PC-3 (cell line): ENCODE measurements at places on chromosomes 4 and X.
A peak's percentile ranks its signal among the peaks of the same experiment; 100 is the strongest.

DNA sequence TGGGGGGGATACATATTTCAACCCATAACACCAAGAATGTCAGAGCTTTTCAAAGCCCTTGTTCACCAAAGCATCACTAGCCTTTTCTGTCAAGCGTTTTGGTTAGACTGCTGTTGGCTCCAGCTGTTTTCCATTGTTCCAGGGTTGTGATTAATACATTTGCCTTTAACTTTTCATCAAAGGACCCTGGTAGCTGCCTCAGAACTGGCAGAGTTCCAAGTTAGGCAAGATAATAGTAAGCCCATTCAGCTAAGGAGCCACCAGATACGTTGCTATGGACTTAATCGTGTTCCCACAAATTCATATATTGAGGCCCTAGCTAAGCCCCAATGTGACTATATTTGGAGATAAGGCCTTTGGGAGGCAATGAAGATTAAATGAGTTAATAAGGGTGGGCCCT is 37.1 kb downstream of the ENOPH1 start:
- no peak for DNase-seq
- H3K4me1 ChIP-seq, result no peaks in the 10 kb centered on the region
- H3K36me3 ChIP-seq, result peaks cover 5% of the 10 kb centered on the region
- no peaks in the 10 kb centered on the region for H3K27me3 ChIP-seq
- no peak overlapping the region for H3K27ac ChIP-seq

GRCh38 chrX:19627533-19627932 is 112.2 kb upstream of the MAP3K15 start:
- no peaks in the 10 kb centered on the region for H3K27me3 ChIP-seq
- H3K4me1 ChIP-seq, result peaks cover 48% of the 10 kb centered on the region
- no peaks in the 10 kb centered on the region for H3K36me3 ChIP-seq
- no peak overlapping the region for H3K4me3 ChIP-seq

GRCh38 chrX:9906919-9907318 is 60.2 kb upstream of the CLDN34 start:
- H3K4me3 ChIP-seq, result peak overlapping the region; percentile 63
- DNase-seq, result peak; percentile 90
- H3K36me3 ChIP-seq, result no peaks in the 10 kb centered on the region
- peak overlapping the region; percentile 98 for H3K27ac ChIP-seq
- H3K27me3 ChIP-seq, result no peaks in the 10 kb centered on the region

DNA sequence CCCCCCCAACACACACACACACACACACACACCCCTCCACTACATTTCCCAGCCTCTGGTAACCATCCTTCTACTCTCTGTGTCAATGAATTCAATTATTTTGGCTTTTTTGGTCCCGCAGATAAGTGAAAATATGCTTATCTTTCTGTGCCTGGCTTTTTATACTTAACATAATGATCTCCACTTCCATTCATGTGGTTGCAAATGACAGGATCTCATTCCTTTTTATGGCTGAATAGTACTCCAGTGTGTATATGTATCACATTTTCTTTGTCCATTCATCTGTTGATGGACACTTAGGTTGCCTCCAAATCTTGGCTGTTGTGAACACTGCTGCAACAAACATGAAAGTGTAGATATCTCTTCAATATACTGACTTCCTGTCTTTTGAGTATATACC is 59.8 kb downstream of the PDLIM5 start:
- H3K27me3 ChIP-seq, result no peaks in the 10 kb centered on the region
- H3K36me3 ChIP-seq, result peaks cover 3% of the 10 kb centered on the region; the same call in 1 of the 2 replicates
- H3K27ac ChIP-seq, result no peak overlapping the region
- H3K4me3 ChIP-seq, result no peak overlapping the region

DNA sequence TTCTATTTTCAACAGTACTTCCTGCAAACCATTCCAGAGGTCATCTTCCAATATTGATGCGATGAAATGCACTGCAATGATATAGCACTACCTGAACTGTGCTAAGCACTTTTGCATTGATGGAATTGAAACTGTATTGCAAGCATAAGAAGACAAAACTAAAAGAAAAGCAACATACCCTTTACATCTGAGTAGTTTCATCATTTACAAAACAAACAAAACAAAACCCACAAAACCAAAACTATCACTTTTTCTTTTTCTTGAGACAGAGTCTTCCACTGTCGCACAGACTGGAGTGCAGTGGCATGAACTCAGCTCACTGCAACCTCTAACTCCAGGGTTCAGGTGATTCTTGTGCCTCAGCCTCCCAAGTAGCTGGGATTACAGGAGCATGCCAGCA is 120.1 kb upstream of the NAP1L5 start:
- no peaks in the 10 kb centered on the region for H3K36me3 ChIP-seq
- H3K4me3 ChIP-seq, result no peak overlapping the region
- no peak overlapping the region for H3K27ac ChIP-seq
- H3K4me1 ChIP-seq, result peaks cover 36% of the 10 kb centered on the region

GRCh38 chrX:118824173-118824730 is 628 bp downstream of the ZCCHC12 start:
- peaks cover 13% of the 10 kb centered on the region for H3K27me3 ChIP-seq
- H3K4me3 ChIP-seq, result peak overlapping the region; percentile 61
- no peak overlapping the region for H3K27ac ChIP-seq

DNA sequence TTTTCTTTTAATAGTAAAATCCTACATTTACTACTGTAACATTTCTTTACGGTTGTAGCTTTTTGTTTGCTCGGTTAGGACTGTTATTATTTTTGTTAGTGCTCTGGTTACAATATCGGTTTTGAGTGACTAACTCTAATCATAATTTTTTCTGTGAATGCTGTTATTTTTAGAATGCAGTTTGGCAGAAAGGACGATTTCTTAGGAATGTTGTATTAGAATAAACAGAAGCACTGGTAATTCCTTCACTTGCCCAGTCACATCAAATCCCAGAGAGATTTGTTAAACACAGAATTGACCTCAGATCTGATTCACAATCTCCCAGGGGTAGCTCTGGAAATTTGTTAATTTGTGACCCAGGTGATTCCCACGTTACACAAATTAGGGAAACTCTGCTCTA is 21.7 kb downstream of the DDIT4L start:
- H3K4me3 ChIP-seq, result no peak overlapping the region
- H3K4me1 ChIP-seq, result no peaks in the 10 kb centered on the region
- no peaks in the 10 kb centered on the region for H3K27me3 ChIP-seq

DNA sequence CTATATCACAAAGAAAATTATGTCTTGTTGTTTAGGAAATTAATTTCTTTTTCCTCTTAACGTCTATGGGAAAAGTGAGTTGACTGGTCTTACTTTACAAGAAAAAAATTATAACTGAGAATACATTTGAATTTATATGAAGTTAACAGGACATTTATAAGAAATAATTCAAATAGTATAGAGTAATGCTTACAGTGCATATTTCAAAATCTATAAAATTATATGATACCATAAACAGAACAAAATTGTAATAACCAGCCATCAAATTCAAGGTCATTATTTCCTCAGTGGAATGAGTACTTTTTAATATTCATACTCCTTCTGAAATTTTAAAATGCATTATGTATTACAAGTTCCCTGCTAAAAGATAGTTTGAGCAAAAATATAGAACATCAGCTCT is 884.5 kb downstream of the TECRL start:
- no peak overlapping the region for H3K4me3 ChIP-seq
- H3K4me1 ChIP-seq, result no peaks in the 10 kb centered on the region
- H3K27ac ChIP-seq, result no peak overlapping the region
- H3K36me3 ChIP-seq, result no peaks in the 10 kb centered on the region
- no peak for DNase-seq
- H3K27me3 ChIP-seq, result no peaks in the 10 kb centered on the region

- no peaks in the 10 kb centered on the region for H3K36me3 ChIP-seq
- peaks cover 33% of the 10 kb centered on the region for H3K4me1 ChIP-seq
- peak overlapping the region; percentile 23; the same call in 1 of the 2 replicates for H3K27ac ChIP-seq
- H3K4me3 ChIP-seq, result no peak overlapping the region
Observed at GRCh38 chrX:11968991-11969390, 169.3 kb upstream of the FRMPD4 start.

GRCh38 chrX:16185725-16186136 is 18.4 kb downstream of the MAGEB17 start:
- H3K36me3 ChIP-seq, result peaks cover 2% of the 10 kb centered on the region; the same call in 1 of the 2 replicates
- peaks cover 39% of the 10 kb centered on the region for H3K4me1 ChIP-seq
